Osteocyte (in vitro differentiated cells): ENCODE measurements at places on chromosomes 7 and 10. TPM values are rescaled to one million over a fixed set of nuclear protein-coding genes. Genes with fewer than 3 reads are reported as not detected.

Gene EPO
- total RNA-seq = not detected in 2 replicates

Gene CTTNBP2
- total RNA-seq = 2.3 and 2.6 TPM in 2 replicates

- no peak for DNase-seq
Observed at GRCh38 chr7:24576171-24577025, 3.1 kb downstream of the PALS2 start.

- no peak for DNase-seq
Observed at GRCh38 chr10:111035542-111035941, 41.3 kb upstream of the ADRA2A start.
